ENCODE measurements at places on chromosomes 12 and 14.

DNA sequence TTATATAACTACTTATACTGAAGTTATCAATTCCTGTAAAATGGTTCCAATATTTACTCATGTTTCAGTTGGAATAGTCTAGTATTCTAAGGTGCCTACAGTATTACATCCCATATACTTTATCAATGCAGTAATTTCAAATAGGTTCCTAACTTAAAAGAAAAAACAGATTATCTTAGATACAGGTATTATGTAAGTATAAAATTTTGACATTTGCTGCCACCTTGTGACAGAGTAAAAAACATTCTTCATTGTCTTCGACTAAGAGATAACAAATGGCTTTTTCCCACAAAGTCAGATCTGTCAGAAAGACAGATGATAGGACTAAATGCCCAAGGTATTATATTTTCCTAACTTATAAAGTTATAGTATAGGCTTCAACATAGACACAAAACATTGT lies 78.7 kb downstream of the TXNDC16 start:
- DNase-seq, result no peak

DNA sequence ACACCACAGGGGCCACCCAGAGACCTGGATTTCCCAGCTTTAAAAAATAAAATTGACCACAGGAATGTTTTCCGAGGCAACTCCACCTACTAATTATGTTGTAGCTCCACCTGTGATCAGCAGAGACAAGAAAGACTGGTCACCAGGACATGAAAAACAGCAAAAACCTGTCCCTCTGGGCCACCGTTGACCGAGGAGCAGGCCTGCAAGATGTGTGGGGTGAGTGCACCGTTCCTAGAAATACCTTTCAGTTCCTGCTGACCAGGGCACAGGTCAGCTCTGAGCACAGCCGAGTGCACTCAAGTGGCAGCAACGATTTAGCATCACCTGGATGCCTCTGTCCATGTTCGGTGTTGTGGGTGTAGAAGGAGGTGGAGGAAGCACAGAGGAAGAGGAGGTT lies 16.9 kb downstream of the FZD10 start:
- DNase-seq, result no peak

- DNase-seq, result no peak
Observed at GRCh38 chr14:101199028-101199770, 295.7 kb upstream of the RTL1 start.

- DNase-seq, result peak; percentile 19
Observed at GRCh38 chr14:21025371-21026273, 761 bp upstream of the NDRG2 start.

Data from activated CD8-positive, alpha-beta memory T cell treated with anti-CD3 and anti-CD28 coated beads, Interleukin-2, amount 50 U/mL, for 4 hours (primary cell).